ENCODE measurements at places on chromosomes 6 and 20.

DNA sequence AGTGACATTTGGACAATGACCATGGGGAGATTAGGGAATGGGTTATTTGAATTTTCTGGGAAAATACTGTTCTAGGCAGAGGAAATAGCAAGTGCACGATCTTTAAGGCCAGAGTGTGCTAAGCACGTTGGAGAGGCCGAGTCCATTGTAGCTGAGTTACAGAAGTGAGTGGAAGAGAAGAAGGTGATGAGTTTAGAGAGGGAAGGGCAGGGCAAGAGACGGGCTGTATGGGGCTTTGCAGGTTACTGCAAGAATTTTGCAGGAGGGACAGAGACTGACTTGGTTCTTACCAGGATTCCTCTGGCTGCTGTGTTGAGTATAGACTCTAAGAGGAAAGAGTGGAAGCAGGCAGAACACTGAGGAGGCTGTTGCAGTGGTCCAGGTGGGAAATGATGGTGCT lies 1.1 kb upstream of the NCOA3 start:
- DNase-seq = no peak

GRCh38 chr20:43185901-43186300 lies 3.8 kb downstream of the PTPRT start:
- no peak for DNase-seq

- peak; percentile 51 for DNase-seq
These were observed 368.9 kb upstream of the JARID2 start for GRCh38 chr6:14876778-14877613.

- no peak for DNase-seq
These were observed 134.6 kb upstream of the BTN3A2 start for GRCh38 chr6:26230351-26230750.

DNA sequence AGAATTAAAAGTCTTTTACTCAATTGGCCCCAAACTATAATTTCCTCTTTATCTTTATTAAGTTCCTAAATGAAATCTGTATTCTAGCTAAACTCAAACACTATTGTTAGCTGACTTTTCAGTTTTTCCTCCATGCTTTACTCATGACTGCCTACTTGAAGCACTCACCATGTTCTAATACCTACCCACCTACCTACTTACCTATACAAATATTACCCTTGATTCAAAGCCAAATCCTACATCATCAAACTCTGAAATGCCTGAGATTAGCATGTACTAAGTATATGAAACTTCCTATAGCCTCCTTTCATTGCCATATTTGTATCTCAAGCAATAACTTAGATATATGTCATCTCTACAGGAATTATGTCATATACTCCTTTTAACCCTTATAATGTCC lies 259.7 kb downstream of the HDGFL1 start:
- DNase-seq = no peak

DNA sequence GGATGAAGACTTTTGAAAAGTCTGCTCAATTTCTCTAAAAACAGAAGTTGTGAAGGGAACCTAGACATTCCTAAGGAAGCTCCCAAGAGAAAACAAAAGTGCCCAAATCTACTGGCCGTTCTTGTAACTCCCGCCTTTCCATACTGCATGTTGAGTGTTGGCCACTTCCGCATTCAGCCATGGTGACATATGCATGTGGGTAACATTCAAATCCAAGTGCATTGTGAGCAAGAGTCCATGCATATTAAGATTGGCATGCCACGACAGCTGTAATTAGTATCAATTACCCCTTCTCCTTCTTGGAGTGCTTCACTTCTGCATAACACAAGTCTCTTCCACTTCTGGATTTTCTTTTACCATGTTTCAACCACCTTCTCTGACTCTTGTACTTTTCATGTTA lies 8.4 kb downstream of the SLC35D3 start:
- no peak for DNase-seq

GRCh38 chr20:32386091-32386490 lies 28.0 kb downstream of the ASXL1 start:
- no peak for DNase-seq

DNA sequence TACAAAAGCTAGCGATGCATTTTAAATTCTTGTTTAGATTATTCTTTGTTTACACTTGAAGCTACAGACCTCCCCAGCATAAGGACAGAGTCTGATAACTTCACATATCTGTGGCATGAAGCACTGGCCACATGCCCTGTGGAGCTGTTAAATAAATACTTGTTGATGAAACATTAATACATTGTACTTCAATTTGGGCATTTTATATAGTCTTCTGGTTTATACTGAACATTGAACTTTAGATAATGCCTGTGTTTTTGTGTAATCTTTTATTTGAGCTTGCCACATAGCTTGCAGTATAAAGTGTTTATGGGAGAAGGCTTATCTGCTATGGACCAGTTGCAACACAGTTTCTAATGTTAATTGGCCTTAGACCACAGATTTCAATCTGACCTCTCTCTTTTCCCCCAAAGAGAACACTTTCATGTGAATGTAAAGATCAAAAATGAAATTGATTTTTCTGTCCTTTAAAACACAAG lies 48.2 kb downstream of the FRK start:
- DNase-seq = no peak

GRCh38 chr20:45783656-45784294 lies 7.9 kb downstream of the WFDC3 start:
- DNase-seq = no peak

- DNase-seq = no peak
These were observed 10.8 kb upstream of the AGPAT4 start for GRCh38 chr6:161284653-161285052.

- peak; percentile 21 for DNase-seq
These were observed 19.0 kb upstream of the STX11 start for GRCh38 chr6:144131248-144131709.

GRCh38 chr20:47360297-47361056 lies 4.0 kb upstream of the ZMYND8 start:
- peak; percentile 86 for DNase-seq

DNA sequence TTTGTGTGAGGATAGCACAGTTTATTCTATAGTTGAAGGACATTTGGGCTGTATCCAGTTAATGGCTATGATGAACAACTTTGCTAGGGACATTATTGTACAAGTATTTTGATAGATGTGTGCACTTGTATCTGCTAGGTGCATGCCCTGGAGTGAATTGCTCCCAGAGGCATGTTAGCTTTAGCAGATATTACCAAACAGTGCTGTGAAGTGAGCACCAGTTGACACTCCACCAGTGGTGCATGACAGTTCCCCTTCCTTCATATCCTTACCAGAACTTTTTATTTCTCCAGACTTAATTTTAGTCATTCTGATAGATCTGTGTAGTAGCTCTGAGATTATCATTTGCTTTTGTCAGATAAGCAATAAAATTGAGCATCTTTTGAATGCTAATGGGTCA lies 48.9 kb upstream of the ENPP5 start:
- no peak for DNase-seq

DNA sequence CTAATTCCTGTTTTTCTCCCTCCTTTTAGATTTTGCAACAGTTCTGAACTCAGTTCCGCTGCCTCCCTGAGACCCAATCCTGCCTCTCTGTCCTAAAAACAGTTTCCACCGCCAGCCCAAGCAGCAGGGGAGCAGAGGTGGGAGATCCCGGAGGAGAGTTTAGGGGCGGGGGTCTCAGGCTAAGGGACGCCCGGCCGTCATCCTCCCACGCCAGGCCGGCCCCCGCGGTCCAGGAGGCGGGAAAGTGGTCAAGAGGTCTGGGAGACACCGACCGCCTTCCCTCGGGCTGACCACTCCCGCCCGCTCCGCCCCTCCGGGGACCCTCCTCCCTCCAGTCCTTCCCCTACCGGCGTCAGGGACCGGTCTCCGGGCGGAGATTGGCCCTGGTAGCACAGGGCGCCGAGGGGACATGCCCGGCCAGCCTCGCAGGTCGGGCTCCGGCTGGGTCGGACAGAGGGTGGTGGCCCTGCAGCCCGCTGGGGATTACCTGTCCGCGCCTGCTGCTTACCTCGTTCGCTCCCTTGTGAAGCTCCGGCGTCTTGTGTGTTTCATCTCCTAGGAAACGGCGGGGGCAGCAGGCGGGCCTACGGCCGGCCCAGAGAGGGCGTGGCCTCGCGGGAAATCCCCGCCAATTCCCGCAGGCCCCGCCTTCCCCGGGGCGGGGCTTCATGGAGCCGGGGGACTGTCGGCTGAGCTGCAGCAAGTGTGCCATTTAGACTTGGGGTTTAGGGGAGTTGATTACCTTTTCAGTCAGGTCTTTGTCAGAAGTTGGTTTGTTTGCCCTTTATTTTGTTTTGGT lies at the start of gene MAK:
Gene MAK (minus strand): TSS at position 545 of the 799 bp plus-strand sequence. CDS start 7,891 bp downstream, outside the sequence.
- peak; percentile 95 for DNase-seq

DNA sequence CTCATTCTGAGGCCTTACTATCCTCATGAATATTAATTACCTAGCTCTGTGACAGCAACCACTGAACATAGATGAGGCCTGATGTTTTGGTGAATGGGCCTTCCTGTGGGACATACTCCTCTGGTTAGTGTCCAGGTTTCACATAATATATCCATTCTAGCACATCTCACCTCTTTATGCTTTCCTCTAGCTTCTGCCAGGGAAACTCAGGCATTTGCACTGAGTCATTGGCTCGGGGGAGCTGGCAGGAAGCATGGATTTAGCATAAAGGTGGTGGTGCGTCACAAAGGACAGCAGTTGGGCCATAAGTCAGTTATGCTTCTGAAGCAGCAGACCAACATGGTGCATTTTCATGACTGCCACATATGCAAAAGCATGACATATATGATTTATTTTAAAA lies 37.5 kb upstream of the TMEM170B start:
- peak; percentile 48 for DNase-seq

- no peak for DNase-seq
These were observed 156.2 kb downstream of the BTBD9 start for GRCh38 chr6:38483526-38483925.

- DNase-seq = no peak
These were observed 402.9 kb upstream of the RUNX2 start for GRCh38 chr6:44925100-44925739.

- no peak for DNase-seq
These were observed 149.4 kb downstream of the PREX1 start for GRCh38 chr20:48678421-48678820.

GRCh38 chr6:56148488-56149186 lies 98.7 kb downstream of the COL21A1 start:
- no peak for DNase-seq

DNA sequence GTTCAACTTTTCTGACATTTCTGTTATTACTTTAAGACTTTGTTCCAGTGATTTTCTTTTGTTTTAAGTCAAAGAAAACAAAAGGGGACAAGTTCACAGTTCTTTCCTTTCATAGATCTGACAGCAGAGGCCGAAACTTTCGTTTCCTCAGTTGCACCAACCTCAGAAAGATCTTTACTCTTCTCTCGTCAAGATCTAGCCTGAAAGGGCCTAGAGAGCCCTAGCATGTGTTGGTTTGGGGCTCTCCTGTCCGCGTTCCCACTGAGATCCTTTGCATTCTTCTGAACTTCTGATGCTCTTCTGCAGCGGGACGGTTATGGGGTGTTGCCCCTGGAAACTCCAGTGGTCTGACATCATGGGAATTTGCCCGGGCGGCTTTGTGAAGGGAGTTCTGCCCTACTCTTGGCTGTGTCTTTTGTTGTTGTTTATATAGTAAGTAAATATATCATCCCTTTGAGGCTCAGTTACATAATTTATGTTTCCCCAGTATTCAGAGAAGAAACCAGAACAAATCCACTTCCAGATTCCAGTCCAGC lies 129.1 kb downstream of the SASH1 start:
- no peak for DNase-seq

GRCh38 chr20:10474606-10475184 lies 39.6 kb downstream of the SLX4IP start:
- no peak for DNase-seq

DNA sequence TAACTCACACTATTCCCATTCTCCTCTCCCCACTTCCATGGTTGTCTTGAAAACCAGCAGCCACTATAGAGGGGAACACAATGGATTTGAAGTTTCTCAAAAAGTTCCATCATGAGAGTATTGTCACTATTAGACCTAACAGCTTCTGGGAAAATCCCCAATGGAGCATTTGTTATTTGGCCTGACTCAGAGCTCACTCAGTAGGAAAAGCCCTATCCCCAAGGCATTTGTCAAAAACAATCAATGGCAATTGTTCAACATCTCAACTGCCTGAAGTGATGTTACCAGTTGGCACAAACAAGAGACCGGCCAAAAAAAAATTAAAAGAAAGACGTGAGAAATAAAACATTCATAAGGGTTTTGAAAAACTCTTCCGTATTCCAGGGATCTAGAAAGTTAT lies 98.8 kb downstream of the MYLK4 start:
- DNase-seq = no peak

GRCh38 chr6:49410564-49410963 lies 52.5 kb downstream of the MMUT start:
- no peak for DNase-seq

DNA sequence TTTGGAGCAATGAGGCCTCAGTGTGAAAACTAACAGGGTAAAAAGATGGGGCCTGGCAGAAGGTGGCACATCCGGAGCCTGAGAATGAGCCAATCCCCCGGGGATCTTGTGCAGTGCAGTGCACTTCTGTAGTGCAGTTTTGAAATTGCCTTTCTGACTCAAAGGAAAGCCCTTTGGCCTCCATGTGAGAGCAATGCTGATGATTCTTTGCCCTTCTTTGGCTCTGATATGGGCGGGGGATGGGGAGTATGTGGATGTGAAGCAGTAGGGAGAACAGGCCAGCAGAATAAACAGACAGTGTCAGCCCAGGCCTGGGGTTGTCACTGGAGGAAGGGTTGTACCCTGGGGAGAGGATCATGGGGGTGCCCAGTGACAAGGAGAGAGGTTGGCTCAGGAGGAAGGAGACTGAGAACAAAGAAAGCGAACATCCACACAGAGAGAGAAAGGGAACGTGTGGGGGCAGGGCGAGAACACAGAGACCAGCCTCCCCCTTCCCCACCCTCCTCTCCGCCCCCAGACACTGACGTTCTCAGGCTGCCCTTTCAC lies 351.2 kb downstream of the CDC5L start:
- no peak for DNase-seq

DNA sequence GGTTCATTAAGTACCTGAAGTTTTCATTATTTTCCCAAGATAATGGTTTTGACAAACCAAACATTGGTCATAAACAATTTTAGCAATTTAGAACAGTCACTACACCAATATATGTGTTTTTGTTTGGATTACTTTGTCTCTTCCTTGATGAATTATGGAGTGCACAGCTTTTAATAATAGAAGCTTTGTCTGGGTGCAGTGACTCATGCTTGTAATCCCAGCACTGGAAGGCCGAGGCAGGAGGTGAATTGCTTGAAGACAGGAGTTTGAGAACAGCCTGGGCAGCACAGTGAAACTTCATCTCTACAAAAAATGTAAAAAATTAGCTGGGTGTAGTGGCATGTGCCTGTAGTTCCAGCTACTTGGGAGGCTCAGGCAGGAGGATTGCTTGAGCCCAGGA lies 89.4 kb upstream of the ANKEF1 start:
- peak; percentile 52 for DNase-seq

- peak; percentile 16 for DNase-seq
These were observed 60.5 kb upstream of the EXOC2 start for GRCh38 chr6:753486-753885.

DNA sequence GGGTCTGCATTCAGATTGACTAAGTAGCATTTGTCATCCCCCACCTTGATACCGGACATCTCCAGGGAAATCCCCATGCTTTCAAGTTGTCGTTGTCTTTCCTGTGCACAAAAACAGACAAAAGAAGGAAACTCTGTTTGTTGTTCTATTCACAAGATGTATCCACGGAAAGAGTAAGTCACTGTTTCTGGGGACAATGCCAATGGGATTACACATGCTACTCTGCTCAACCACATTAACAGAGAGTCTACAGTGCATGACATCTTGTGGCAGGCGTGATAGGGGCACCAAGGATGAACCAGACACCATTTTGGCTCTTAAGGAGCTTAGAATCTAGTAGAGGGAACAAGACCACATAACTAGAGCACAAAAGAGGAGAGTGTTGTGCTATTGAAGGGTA lies 124.4 kb upstream of the NUP153 start:
- DNase-seq = no peak
